Adrenal gland (tissue), 19 donors: ENCODE measurements at places on chromosomes 2 and 18. TPM values are rescaled to one million over a fixed set of nuclear protein-coding genes. Genes with fewer than 3 reads are reported as not detected.
A peak's percentile ranks its signal among the peaks of the same experiment; 100 is the strongest.

DNA sequence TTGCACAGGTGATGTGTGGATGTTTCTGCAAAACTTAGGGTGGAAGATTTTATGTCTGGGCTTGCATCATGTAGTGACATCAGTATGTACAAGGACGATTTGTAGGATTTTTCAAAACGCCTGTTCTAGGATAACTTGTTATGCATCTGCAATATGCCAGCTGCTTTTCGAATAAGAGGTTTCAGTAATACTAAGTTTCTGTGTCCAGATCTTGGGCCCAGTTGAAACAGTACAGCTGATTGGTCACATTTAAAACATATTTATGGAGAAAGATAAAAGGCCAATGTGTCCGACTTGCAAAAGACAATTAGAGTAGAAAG lies 1.2 kb downstream of the PTPN4 start:
- DNase-seq, result no peak

GRCh38 chr2:207734636-207735512 lies 23.4 kb downstream of the CCNYL1 start:
- no peak for DNase-seq

- DNase-seq, result no peak
These were observed 8.9 kb downstream of the AMER3 start for GRCh38 chr2:130764035-130764820.

DNA sequence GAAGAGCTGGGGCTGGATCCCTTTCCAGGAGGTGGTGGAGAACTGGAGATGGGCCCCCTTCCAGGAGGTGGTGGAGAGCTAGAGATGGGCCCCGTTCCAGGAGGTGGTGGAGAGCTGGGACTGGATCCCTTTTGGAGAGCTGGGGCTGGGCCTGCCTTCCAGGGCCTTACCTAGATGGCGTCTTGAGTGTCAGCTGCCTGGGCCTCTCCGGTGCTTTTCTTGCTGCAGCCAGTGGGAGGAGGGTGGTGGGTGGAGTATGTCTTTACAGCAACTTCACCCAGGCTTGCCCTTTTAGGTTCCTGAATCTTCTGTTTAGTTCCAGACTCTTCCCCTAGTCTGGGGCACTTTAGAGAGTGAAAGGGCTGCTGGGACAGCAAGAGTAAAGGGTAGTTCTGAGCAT lies 19.1 kb upstream of the TXNDC2 start:
- DNase-seq, result no peak

- no peak for DNase-seq
These were observed 1.5 kb downstream of the NDC80 start for GRCh38 chr18:2572892-2573291.

DNA sequence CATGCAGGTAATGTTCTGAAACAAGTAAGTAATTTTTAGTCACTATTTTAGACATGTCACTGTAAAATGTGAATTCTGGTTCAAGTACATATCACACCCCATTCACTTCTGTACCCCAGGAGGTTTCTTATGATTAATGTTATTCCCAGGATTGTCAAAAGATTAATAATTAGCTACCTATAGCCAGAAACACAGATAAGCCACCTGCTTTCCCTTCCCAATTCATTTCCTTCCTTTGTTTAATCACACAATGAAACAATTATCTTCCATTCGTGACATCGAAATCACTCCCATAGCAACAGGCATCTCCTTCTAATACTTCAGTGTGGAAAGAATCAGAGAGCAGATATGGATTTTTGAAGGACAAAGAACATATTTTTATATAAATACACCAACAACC lies 1650.3 kb upstream of the CELF4 start:
- DNase-seq, result no peak

DNA sequence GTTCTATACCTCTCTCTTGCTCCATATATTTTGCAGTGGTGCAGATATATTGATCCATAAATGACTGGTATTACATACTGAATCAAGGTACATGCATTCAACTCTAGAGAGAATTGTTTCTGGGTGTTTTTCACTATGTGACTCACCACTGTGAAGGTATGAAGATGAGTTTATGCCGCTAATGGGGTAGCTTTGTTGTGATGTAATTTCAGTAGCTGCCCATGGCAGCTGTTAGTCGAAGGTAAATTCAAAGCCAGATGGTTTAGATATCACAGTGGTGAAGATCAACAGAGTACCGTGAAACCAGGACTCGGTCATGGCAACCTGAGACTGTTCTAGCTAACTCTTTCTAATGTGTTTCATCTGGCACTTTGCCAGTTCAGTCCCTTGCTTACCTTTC lies 50.4 kb downstream of the PKP4 start:
- no peak for DNase-seq

DNA sequence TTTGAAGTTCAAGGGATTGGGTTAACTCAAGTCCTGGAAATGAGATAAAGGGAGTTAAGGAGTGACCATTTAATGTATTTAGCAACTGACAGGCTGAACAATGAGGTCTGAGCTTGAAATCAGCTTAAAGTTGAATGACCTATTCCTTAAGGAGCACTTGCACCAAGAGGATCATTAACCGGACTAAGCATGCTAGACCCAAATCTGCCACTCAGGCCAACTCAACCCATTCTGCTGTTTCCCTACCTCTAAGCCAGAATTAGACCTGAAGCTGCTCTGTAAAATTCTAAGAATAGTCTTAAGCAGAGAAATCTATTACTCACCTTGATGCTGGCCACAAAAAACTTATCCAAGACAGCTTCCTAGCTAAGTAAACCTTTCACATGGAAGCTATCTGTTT lies 59.8 kb downstream of the SPRED2 start:
- no peak for DNase-seq

DNA sequence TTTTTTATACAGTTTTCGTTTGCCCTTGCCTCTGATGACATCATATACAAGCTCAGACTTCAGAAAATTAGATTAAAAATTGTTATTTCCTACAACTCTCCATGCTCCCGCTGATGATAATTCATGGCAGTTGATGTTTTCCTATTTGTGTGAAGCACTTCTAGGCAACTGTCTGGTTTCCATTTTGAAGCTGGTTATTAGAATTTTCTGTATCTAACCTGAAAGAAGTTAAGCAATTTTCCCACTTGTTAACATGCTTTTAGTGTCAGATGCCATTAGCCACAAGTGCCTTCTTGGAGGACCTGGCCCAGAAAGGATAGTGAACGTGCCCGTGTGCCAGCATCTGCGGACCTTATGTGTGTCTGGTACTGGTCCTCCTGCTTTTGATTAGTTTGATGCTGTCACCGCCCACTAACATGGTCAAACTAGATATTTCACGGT lies 347.6 kb upstream of the RAB12 start:
- no peak for DNase-seq

DNA sequence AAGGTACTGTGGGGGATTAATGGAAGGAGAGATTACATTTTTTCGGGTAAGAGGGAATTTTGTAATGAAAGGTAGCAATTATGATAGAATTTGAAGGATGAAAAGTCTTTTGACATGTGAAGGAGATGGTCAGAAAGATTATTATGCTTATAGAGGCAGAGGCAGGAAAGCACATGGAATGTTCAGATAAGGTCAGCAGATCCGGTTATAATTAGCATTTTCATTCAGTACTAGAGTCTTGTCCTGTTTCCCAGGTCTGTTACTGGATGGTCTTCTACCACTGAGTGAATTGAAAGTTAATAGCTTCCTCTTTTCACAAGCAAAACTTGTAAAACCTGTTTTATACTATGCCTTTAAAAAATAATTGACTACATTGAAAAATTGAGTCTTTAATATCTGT lies 116.9 kb downstream of the PHLPP1 start:
- no peak for DNase-seq

- no peak for DNase-seq
These were observed 17.1 kb downstream of the SPIRE1 start for GRCh38 chr18:12640881-12641200.

DNA sequence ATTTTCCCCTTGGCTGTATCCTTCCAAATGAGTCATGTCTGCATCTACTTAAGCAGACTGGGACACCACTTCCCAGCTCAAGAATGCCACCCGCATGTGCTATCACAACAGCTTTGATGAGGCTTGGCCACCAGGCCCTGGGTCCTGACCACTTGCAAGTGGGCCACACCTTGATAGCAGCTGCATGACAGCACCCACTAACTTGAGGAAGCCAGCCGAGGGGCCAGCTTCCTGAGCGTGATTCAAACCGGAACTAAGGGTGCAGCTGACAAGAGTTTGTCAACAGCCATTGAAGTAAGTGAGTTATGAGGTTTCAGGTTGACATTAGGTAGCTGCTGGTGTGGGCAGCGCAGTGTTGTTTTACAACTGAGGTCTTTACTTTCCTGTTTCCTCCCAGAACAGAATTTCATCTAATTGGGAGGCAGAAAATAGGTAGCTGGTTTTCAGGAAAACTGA lies 54.4 kb downstream of the EPHA4 start:
- no peak for DNase-seq

DNA sequence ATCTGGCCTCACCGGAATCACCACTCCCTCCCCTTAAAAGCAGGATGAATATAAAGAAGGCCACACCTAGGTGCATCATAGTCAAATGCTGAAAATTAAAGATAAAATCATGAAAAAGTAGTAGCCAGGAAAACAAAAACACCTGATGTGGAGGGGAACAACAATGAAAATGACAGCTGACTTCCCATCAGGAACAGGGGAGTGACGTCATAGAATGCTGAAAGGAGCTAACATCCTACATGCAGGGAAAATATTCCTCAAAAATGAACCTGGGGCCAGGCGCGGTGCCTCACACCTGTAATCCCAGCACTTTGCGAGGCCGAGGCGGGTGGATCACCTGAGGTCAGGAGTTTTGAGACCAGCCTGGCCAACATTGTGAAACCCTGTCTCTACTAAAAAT lies 108.1 kb downstream of the UGGT1 start:
- no peak for DNase-seq

DNA sequence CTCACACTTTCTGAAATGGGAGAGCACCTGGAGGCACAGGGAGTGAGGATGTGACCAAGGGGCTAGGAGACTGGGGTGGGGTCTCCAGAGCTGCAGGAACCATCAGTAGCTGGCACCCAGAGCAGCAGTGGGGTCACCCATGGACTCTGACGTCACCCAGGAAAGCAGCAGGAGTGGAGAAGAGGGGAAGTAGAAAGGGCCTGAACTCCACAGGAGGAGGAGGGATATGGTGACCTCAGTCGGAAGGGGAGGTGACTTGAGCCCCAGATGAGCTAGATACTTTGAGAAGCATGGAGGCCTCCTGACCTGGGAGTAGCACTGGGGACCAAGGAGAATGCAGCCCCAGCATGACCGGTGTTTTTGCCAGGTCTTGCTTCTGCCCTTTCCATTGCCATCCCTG lies 8.8 kb downstream of the NMUR1 start:
- DNase-seq, result no peak

DNA sequence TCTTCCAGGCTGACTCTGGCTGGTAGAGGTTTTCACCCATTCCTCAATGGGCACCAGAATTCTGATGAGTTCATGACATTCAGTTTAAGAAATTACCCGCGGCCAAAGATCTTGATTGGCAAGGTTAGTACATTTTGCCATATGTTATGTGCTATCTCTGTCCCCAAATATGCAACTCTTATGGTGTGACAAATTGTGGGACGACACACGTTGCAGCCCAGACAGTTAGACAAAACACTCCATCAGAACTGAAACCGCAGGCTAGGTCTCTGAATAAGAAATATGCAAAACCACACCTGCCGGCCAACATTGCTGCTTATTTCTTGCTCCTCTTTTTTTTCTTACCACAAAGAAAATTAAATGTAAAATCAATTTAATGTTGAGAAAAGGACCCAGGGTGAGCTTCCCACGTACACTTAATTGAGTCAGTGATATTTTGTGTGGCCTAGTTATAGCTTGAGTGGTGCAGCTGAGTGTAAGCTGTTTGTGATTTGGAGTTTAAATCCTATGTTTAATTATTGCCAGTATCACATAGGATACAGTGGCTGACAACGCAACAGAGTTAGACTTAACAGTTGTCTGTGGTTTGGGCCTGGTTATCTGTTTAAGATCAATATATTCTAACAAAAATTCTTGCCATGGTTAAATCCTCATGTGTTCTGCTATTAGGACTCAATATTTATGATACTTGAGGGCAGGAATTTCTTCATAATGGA lies 35.7 kb upstream of the LTBP1 start:
- DNase-seq, result no peak

- DNase-seq, result peak; percentile 31
These were observed 1.2 kb downstream of the RAB12 start for GRCh38 chr18:8610459-8610851.

DNA sequence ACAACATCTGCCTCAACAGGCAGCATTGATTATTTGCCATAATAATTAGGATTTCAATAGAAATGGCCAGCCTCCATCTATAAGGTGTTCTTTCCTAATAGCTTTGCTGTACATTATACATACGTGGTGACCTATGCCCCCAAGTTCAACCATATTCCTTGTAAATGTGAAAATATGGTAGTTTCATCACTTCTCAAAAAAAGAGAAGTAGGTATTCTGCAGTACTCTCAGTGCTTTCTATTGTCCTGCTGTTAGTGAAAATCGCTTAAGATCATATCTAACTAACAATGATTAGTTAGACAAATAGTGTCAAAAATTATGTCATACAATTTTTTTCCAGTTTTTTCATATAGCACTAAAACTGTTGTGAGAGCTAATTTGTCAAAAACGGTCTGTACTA lies 79.6 kb downstream of the SLC4A10 start:
- DNase-seq, result no peak

GRCh38 chr2:158997037-158997790 lies 28.8 kb downstream of the TANC1 start:
- DNase-seq, result no peak

DNA sequence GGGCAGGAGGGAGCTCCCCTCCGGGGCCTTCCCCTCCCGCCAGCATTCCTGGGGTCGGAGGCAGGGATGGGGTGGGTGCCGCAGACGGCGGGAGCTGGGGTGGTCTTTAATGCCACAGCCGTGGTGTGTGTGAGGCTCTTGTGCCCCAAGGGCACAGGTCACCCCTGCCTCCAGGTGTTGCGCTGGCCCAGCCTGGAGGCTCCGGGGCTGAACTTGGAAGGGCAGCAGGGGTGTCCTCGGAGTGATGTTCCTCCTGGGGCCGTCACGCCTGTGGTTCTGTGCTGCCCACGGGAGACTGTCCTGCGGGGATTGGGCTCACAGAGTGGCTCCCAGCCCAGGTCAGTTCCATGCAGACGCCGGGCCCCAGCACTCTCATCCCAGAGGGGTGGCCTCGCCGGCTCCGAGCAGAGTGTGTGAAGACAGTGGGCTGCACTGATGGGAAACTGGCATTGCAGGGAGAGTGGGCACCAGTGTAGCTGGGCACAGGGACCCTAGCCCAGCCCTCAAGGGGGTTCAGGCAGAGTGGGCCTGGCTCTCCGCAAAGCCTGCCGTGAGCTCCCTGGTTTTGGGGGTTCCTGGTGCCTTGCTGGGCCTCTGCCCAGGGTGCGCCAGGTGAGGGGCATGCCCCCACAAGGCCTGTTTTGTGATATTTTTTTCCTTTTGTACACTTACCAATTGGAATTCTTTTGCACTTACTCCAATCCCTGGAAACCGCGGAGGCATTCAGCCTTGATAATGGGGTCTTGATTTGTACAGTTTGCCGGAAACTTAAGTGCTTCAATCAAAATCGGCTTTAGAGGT lies 56.7 kb downstream of the NFATC1 start:
- no peak for DNase-seq

- no peak for DNase-seq
These were observed 897.6 kb downstream of the BCL11A start for GRCh38 chr2:59655809-59656208.

The C2orf72 gene
- total RNA-seq, result 0.11 TPM

The HNMT gene
- 53.7 TPM for total RNA-seq

The MYCN gene
- 2.2 TPM for total RNA-seq

The APOB gene
- 0.18 TPM for total RNA-seq

The RAPGEF4 gene
- 179 TPM for total RNA-seq

The ADAM23 gene
- total RNA-seq, result 4.5 TPM
